ENCODE measurements at places on chromosomes 4 and X.

DNA sequence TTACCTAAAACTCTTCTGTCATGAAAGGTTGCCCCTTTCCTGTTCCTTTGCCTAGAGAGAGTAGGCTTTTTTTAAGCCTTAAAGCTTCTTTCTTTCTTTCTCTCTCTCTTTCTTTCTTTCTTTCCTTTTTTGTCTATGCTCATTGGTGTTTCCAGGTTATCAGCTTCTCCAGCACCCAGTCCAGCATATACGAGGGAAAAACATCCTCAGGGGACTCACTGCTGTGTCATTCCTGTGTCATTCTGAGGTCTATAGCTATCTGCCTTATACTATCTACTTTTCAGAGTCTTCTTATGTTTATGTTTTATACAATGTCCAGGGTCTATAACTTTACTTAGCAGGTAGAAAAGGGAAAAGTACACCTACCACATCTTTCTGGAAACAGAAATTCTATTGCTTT, 10.5 kb upstream of the USP27X start:
- no peak for DNase-seq

- no peak for DNase-seq
Observed at GRCh38 chr4:37839426-37839825, 12.9 kb downstream of the PGM2 start.

- no peak for DNase-seq
Observed at GRCh38 chr4:133982533-133983224, 218.9 kb downstream of the PABPC4L start.

GRCh38 chr4:185792384-185793115, 19.4 kb downstream of the SORBS2 start:
- DNase-seq = no peak

- no peak for DNase-seq
Observed at GRCh38 chrX:113802837-113803236, 781.0 kb upstream of the HTR2C start.

DNA sequence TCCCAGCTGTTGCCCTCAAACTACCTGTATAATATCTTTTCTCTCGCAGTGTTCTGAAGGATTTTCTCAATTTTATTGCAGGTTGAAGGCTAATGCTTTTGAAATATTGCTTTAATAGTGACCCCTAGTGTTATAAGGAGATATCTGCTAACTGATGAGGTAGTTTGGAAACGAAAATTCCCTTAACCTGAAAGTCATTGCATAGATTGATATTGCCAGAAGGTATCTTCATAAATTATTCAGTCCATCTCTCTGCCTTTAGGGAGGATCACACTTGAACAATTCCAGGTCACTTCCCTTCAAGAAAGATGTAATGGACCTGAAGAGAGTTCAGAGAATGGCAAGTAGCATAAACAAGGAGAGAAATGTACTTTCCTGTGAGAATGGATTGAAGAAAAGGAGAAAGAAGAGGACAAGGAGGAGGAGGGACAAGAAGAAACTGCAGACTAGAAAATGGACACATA, 44.1 kb downstream of the TIGD4 start:
- DNase-seq = no peak

GRCh38 chr4:111722213-111722720, 423.0 kb upstream of the FAM241A start:
- DNase-seq = no peak

DNA sequence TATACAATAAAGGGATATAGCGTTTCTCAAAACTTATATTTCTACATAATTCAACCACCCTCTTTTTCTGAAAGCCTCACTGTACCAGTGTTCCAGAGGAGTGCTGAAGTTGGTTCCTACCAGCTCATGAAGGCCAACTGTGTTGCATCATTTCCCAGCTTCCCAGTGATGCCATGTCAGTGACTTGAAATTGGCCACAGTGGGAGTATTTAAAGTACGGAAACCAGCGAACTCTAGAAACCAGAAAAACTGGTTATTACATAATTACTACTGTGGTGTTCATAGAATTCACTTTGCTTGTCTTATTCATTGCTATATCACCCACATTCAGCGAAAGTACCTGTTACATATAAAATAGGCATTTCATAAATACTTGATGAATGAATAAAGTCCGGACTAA, 135.4 kb downstream of the GC start:
- DNase-seq = no peak

- DNase-seq = no peak
Observed at GRCh38 chrX:40188573-40189417, 91.0 kb upstream of the BCOR start.

DNA sequence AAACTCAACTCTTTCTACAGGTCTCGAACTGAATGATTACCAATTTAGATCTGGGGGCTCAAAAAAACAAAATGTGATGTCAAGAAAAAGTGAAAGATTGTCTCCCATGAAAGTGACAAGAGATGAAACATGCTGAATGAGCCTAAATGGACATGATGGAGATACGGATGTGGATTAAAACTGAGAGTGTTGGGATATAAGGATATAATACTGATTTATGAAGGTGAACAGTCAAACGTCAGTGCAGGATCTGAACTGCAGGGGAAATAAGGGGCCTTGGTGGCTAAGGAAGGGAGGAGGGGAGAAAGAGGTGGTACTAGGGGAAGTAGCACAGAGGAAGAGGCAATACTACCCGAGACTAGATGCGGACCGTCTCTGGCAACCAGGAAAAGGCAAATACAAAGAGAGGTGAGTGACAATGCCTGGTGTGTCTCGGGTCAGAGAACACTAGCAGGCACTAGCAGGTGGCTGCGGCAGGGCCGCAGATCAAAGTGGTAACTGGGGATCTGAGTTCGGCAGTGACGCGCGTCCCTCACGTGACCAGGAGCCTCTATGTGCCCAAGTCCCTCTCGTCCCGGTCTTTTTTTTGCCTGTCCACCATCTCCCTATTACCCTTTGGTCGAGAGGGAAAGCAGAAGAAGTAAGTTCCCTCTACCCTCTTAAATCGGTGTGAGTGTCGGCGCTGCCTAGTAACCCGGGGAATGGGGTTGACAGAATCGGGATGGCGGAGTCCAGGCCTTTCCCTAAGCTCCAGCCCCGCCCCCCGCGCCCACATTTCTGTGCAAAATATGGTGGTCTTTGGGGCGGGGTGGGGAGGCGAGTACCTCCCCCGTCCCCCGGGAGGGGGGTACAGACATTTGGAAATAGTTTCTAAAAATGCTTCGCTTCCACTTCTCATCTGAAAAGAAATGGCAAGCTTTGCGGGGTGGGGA, at the start of gene TCEAL1:
TSS of gene TCEAL1 (plus strand) at position 590 of the 932 bp plus-strand sequence. CDS start 942 bp downstream, outside the sequence.
- DNase-seq = no peak

GRCh38 chrX:139892512-139892911, 40.3 kb downstream of the ATP11C start:
- DNase-seq = no peak

DNA sequence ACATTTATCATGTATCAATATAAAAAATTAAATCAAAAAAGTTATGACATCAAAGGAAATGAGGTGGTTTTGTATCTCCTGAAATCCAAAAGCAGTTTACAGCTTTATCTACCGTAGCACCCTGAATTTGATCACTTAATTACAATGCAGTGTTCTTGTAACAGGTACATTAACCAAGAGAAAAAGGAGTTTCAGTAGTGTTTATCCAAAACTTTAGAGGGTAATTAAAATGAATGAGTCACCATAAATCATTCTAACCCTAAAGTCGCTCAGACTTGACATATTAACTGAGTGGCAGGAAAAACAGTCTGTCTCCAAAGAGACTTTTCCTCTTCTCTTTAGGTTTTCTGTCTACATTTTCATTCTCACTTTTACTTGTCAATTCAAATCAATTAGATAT, 907.6 kb upstream of the EPHA5 start:
- no peak for DNase-seq

- DNase-seq = no peak
Observed at GRCh38 chr4:125658773-125659172, 344.0 kb downstream of the FAT4 start.

DNA sequence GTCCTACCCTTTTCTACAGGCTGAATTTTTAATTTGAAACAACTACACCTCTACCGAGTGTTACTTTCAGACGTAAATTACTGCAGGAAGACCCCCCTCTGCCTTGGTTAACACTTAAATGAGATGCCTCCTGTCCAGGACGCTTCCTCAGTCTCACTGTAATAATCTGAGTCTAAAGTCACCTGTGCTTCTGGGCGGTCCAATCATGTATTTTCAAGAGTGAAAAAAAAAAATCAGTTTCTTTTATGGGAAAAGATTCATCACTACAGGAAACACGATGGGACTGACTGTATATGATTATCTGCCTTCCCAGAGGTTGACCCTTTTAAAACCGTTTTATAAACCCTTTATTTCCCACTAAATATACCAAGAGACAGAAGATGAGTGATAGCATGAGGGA, 776 bp downstream of the RBM47 start:
- DNase-seq = no peak

GRCh38 chrX:52270453-52271116, 85.9 kb downstream of the MAGED4 start:
- no peak for DNase-seq

- no peak for DNase-seq
Observed at GRCh38 chrX:74286950-74287740, 16.8 kb upstream of the ZCCHC13 start.
